Activated naive CD4-positive, alpha-beta T cell treated with Interleukin-2 at 50 U/mL for 16 hours (primary cell): ENCODE measurements at places on chromosomes 13 and 19.

DNA sequence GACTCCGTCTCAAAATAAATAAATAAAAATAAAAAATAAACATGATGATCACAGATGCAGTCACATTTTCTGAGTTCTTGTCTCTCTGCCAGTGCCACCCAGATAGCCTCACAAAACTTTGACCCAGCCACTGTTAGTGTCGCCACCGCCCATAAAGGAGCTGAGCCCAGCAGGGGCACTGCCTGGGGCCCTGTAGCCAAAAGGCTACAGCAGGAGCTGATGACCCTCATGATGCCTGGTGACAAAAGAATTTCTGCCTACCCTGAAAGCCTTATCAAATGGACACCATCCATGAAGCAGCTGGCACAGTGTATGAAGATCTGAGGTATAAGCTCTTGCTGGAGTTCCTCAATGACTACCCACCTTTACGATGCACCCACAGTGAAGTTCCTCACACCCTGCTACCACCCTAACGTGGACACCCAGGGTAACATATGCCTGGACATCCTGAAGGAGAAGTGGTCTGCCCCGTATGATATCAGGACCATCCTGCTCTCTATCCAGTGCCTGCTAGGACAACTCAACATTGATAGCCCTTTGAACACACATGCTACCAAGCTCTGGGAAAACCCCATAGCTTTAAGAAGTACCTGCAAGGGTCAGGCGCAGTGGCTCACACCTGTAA, 18.3 kb downstream of the ZNF587 start:
- no peak for DNase-seq

GRCh38 chr13:98098516-98098915, 44.4 kb upstream of the FARP1 start:
- no peak for DNase-seq

DNA sequence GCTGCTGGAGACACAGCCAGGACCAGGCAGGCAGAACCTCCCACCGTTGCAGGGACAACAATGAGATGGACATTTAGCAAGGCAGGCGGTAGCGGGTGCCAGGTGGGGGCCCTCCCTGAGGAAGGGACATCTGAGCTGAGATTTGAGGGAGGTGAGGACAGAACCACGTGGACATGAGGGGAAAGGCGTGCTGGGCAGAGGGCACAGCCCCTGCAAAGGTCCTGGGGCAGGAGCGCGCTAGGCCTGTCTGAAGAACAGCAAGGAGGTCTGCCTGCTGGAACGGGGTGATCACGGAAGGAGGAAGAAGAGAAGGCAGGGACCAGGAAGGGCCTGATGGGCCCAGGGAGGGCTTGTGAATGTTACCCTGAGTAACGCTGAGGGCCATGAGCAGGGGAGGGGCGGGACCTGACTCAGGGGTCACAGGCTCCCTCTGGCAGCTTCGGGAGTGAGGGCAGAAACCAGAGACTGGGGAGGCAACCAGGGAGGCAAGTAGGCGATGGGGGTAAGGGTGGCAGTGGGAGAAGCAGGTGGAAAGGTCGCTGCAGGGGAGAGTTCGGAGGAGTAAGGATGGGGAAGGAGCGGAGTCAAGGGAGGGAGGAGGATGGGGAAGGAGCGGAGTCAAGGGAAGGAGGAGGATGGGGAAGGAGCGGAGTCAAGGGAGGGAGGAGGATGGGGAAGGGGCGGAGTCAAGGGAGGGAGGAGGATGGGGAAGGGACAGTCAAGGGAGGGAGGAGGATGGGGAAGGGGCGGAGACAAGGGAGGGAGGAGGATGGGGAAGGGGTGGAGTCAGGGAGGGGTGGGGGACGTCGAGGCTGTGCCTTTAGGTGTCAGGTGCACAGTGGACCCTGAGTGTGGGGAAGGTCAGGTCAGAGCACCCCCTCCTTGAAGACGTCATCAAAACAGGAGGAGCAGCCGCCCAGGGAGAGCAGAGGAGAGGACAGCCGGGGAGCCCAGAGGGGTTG, 15.7 kb upstream of the B3GNT3 start:
- DNase-seq, result no peak

- no peak for DNase-seq
These were observed 32.4 kb downstream of the RHPN2 start for GRCh38 chr19:33032218-33032781.

DNA sequence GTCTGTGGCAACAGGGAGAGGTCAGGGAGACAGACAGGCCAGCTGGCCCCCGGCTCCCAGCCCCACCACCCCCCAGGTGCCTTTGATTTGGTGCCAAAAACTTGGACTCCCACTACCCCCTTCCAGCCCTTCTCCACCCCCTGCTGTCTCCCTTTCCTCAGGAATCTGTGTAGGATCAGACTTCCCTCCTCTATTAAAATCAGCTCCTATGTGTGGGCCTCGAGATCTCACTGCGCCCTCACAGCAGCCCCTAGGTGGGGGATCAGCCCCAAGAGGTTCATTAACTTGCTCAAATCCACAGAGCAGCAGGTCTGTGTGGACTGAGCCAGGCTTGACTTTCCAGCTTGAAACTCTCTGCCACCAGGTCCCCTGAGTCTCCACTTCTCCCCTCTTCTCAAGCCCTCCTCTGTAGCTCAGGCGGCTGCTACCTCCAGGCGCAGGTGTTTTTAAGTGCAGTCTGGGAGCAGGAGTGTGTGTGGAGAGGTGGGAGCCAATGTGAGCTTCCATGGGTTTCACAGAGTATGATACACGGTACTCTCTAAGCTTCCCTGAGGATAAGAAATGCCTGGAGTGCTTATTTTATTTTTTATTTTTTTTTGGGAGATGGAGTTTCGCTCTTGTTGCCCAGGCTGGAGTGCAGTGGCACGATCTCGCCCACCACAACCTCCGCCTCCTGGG, 1.7 kb downstream of the GAPDHS start:
- DNase-seq, result no peak

- no peak for DNase-seq
These were observed 2.8 kb downstream of the MAST1 start for GRCh38 chr19:12841094-12841493.

- DNase-seq, result peak; percentile 97
These were observed at the start of gene TIMM50 for GRCh38 chr19:39480337-39481228. Gene TIMM50, plus strand, starts transcription at chr19:39480838. Its CDS starts 16 bp downstream, at chr19:39480854.

DNA sequence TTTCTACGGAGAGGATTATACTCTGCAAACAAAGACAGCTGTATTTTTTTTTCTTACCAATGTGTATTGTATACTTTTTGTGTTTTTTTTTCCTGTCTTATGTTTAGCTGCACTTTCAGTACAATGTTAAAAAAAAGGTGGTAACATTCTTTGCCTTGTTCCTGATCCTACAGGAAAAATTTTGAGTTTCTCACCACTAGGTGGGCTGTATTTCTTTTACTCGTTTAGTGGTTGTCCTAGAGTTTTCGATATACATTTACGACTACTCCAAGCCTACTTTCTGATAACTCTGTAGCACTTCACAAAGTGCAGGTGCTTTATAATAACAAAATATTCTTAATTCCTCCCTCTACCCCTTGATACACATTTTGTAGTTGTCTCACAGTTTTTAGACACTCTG, 652.2 kb downstream of the UQCRFS1 start:
- DNase-seq, result no peak

DNA sequence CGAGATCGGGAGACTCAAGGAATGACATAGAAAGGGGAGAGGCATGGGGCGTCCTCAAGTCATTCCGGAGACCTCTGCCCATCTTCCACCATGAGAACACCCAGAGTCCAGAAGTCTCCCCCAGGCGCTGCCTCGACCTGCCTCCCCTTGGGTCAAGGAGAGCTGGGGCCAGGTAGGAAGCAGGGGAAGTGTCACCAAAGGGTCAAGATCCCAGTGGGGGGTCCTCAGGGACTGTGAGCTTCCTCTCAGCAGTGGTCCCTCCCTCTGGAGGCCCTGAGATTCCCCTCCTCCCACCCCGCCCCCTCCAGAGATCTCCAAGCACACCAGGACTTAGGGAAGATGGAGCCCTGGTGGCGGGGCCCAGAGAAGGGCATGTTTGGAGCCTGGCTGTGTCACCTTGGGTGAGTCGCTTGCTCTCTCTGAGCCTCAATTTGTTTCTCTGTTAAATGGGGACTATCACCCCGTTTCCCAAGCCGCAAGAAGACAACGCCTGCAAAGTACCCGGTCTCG, 919 bp downstream of the DACT3 start:
- DNase-seq, result no peak

GRCh38 chr19:46384396-46384795, 29.0 kb downstream of the CCDC8 start:
- DNase-seq, result no peak

- no peak for DNase-seq
These were observed 930 bp upstream of the PDE4C start for GRCh38 chr19:18226956-18227780.

- DNase-seq, result peak; percentile 53
These were observed 8.7 kb downstream of the MAP2K2 start for GRCh38 chr19:4115050-4115817.

DNA sequence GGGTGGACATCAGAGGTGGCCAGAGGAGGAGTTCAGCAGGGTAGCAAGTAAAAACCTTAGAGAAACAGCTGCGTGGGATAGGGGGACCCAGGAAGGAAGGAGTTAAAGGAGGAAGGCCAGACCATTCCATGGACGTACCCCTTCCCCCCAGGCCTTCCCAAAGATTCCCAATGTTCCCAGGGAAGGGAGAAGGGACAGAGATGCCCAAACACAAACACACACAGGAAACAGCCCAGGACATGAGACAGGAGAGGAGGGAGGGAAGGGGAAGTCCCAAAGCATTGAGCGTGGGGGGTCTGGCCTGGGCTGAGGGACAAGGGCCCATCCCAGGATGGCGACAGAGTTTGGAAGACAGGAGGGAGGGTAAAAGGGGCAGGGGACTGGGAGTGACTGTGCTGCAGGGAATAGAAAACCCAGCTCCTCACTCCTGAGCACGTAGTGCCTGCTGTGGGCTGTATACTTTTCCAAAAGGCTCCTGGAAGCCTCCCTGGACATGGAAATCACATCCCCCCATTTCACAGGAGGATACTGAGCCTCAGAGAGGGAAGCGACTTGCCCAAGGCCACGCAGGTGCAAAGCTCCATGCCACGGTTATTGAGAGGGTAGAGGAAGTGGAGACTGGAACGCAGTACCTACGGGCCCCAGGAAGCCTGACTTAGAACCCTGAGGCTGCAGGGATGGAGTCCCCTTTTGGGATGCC, 1.1 kb downstream of the SYDE1 start:
- no peak for DNase-seq

GRCh38 chr13:68708336-68708908, 1399.2 kb upstream of the ATXN8OS start:
- DNase-seq, result no peak

GRCh38 chr13:61608138-61608537, 192.5 kb upstream of the PCDH20 start:
- no peak for DNase-seq

DNA sequence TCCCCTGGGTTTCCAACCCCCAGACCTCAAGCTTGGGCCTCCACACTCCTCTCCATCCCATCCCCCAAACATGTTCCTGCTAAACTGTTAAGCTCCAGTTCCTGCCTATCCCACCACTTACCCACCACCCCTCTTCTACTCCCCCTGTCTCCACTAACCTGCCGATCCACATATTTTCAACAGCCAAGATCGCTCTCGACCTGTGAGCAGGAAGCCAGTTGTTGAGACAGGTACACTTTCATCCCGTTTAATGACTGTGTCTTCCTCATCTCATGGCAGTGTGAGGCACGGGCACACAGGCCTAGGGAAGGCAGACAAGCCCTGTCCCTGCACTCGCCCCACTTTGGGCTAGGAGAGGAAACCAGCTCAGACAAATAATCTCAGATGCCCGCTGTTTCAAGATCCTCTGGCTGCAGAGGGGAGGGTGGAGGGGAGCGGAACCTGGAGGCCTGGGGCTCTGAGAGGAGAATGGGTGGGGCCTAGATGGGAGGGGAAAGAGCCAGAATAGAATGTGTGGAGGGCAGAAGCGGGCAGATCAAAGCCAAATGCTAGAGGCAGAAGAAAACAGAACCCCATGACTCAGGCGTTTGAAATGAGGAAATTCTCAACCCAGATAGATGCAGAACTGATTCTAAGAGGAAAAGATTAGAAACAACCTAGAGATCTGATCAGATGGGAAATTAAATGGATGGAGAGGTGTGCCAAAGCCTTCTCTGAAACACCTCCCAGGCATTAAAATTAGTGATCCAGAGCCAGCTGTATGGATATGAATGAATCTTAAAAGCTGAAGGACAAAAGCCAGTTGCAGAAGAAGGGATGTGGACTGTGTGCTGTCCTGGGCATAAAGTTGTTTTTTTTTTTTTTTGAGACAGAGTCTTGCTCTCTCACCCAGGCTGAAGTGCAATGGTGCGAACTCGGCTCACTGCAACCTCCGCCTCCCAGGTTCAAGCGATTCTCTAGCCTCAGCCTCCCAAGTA, 16.9 kb upstream of the CYP2S1 start:
- peak; percentile 16 for DNase-seq

GRCh38 chr19:887072-887471, 5.9 kb downstream of the MED16 start:
- DNase-seq, result no peak

DNA sequence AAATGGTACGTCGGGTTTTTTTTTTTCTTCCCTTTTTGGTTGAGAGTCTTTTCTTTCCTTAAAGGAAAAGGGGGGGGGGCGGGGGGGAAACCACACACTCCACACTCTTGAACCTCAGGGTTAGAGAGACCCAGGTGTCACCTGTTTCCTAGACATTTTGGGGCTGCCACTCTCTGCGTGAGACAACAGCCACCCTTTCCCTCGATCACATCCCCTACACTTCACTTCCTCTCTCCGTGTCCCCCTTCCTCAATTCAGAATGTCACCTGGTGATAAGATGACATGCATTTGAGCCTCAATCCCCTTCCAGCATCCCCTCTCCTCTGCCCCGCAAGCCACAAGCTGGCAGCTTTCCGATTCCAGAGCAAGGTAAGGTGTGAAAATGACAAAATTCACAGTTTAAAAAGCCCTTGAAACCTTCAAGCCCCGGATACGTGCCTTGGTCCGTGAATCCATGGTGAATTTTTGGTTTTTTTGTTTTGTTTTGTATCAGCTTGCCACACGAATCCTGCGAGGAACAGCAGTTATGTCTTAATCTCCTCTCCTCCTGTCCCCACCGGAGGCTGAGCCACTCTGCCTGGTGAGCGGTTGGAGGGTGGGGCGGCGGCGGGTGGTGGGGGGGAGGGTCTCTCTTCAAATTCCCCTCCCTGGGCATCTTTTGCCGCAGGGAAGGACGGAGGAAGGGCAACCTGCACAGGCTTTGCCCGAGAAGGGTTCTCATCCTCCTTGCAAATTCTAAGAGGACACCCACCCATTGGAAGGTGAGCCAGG, 4.2 kb downstream of the PTPRS start:
- DNase-seq, result no peak

GRCh38 chr19:19537075-19538048, 703 bp upstream of the CILP2 start:
- peak; percentile 24 for DNase-seq

DNA sequence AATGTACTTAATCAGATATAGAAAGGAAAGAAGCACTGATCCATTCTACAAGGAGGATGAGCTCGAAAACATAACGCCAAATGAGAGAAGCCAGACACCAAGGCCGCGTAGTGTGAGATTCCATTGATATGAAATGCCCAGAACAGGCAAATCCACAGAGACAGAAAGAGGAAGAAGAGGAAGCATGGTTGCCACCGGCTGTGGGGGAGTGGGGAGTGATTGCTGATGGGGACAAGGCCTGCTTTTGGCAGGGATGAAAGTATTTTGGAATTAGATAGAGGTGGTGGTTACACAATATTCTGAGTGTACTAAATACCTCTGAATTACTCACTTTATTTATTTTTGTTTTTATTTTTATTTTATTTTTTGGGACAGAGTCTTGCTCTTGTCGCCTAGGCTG, 50.2 kb upstream of the KLF2 start:
- no peak for DNase-seq

GRCh38 chr13:31012655-31013024, 80.2 kb downstream of the TEX26 start:
- no peak for DNase-seq

GRCh38 chr19:18049385-18049784, 37.3 kb downstream of the IL12RB1 start:
- DNase-seq, result no peak

- no peak for DNase-seq
These were observed 227.5 kb upstream of the SERP2 start for GRCh38 chr13:44146138-44146537.
